T-helper 1 cell (primary cell): ENCODE measurements at places on chromosomes 2 and 18.

- DNase-seq = no peak
These were observed 1038.0 kb upstream of the PIK3C3 start for GRCh38 chr18:40917056-40917455.

DNA sequence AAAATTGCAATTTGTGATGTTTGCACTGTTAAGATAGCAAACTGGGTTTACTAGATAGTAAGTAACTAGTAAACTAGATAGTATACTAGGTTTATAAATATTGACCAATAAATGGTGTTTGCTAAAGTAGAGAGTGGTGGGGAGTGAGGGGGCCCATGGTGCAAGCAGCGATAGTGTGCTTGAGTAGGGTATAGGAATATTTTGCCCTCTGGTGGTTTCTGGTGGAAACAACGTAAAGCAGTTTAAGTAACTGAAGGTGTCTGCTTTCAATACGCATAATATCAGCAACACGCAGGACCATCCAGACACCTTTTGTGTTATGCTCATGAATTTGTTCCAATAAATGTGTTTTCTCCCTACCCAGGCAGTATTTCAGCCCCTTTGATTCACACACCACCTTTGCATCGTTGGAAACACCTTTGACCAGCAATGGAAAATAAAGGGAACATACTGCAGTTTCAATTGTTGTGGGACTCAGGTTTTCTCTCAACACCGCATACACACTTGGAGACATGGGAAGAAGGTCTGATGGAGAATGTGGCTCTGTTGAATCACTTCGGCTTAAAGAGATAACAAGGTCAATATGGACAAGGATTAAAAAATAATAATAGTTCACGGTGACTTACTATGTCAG, 16.7 kb upstream of the STAT1 start:
- DNase-seq = peak; percentile 22

GRCh38 chr2:41926614-41927580, 120.9 kb upstream of the PKDCC start:
- no peak for DNase-seq

GRCh38 chr18:8910843-8911242, 191.7 kb upstream of the NDUFV2 start:
- DNase-seq = no peak

DNA sequence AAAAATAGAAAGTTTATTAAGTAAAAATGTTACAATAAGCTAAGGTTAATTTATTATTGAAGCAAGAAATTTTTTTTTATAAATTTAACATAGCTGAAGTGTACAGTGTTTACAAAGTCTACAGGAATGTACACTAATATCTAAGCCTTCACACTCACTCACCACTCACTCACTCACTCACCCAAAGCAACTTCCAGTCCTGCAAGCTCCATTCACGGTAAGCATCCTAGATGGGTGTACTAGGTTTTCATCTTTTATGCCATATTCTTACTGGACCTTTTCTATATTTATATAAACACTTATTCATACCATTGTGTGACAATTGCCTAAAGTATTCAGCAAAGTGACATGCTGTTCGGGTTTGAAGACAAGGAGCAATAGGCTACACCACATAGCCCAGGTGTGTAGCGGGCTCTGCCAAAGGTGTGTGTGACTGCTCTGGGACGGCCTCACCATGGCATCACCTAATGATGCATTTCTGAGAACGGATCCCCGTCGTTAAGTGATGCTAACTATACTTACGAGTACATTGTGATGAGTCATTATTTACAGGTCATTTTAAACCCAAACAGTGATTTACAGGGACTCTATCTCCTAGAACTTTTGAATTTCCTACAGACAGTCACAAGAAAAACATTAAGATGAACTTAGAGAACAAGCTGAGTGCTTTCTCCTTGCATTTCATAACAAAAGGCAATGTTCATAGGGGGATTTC, 76.3 kb upstream of the ID2 start:
- no peak for DNase-seq

DNA sequence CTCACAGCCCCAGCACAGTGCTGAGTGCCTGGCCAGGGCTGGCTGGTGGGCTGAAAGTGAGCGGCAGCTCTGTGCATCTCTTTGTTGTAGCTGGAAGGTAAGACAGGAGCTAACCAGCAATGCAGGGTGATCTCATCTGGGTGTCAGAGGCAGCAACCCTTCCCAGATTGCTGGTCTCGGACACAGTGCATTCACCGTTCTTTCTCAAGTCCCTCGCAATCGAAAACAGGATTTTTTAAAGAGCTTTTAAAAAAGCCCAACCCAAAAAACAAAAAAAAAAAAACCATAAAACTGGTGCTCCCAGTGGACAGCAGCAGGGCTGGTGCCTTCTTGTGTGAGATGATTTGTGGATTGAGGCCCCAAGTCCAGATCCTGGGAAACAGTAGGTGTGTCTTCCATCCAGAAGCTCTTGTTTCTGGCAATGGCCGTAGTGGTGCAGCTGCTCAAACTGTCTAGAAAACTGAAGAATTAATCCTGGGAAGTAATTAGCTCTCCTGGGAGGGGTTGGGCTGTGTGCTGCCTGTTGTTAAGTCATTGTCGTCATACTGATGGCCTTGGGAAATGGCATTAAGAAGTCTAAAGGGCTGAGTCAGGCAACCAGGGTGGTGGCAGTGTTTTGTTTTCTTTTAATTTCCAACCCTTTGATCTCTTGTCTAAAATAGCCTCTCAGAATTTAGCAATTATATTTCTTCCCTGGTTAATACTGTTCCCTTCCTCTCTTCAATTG, 156.7 kb downstream of the KLHL29 start:
- no peak for DNase-seq

- no peak for DNase-seq
These were observed 250.9 kb downstream of the OTX1 start for GRCh38 chr2:63301481-63301880.

- no peak for DNase-seq
These were observed 344.5 kb upstream of the ATP5MC3 start for GRCh38 chr2:175525975-175526374.

- DNase-seq = peak; percentile 37
These were observed 90.6 kb upstream of the TAF1B start for GRCh38 chr2:9752441-9753275.

DNA sequence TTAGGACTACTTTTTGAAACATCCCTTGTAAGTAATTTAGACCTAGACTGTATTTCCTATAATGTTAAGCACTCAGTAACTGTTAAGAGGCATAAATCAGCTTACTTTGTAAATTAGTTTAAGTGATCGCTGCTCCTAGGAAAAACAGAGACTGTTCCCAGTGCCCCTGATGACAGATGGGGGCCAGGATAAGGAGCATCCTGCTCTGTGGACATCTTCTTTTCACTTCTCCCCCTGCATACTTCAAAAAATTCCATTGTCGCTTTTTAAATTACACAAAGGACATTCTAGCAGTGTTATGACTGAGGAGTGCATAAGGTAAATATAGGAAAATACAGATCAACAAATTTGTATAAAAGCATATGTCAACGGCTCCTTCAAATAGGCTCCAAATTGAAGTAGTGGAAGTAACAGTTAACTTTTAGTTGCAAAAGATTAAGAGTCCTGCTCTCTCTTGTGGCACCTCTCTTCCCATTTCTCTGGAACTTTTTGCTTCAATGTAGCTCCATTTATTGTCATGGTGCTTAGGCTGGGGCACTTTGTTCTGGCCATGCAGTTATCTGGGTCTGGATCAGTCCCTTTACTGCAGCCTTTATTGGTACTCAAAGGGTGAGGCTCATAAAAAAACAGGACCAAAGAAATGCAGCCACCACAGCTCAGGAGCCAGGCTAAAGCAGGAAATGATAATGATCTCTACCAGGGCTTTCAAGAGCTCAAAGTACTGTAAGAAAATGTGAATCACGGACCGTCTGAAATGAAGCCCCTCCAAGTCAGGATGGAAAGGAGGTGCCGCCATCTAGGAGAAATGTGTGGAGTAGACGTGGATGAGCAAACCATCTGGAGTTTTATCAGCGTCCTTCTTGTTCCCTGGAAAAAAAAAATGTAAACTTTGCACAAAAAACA, 162.1 kb upstream of the ZNF516 start:
- no peak for DNase-seq

DNA sequence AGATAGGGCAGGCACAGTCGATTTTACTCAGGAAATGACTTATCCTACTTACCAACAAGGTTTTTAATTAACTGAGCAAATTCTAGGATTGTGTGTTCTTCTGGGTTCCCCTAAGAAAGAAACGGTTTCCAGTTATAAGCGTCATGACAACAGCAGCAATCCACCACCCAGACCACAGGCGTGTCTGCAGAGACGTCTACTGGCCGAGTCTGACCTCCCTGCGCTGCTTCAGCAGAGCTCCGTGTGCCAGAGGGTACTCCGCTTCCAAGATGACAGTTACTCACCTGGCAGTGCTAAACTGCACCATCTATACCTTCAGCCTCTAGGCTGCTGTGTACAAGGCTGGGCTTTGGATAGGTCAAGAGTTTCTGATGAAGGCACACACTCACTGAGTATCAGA, 95.4 kb downstream of the UXS1 start:
- no peak for DNase-seq

DNA sequence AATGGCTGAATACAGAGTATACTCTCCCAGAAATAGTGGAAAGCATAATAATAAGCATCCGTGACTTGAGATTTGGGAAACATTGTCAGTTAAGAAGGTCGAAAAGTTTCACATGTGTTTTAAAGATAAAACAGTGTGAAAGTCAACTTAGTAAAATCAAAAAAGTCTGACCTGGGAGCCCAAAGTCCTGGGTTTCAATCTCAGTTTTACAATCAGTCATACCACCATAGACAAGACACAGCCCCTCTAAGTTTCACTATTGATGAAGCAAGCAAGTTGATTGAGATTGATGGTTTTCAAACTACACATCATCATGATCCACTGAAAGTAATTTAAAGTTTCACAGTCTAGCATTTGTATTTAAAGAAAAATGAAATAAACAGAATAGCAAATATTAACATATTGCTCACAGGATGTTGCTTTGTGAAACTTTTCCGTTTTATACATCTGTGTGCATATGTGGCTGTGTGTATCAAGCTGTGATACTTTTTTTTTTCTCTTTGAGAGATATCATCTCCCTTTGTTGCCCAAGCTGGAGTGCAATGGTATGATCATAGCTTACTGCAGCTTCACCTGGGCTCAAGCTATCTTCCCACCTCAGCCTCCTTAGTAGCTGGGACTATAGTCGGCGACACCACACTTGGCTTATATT, 71.1 kb downstream of the PIK3C3 start:
- no peak for DNase-seq

DNA sequence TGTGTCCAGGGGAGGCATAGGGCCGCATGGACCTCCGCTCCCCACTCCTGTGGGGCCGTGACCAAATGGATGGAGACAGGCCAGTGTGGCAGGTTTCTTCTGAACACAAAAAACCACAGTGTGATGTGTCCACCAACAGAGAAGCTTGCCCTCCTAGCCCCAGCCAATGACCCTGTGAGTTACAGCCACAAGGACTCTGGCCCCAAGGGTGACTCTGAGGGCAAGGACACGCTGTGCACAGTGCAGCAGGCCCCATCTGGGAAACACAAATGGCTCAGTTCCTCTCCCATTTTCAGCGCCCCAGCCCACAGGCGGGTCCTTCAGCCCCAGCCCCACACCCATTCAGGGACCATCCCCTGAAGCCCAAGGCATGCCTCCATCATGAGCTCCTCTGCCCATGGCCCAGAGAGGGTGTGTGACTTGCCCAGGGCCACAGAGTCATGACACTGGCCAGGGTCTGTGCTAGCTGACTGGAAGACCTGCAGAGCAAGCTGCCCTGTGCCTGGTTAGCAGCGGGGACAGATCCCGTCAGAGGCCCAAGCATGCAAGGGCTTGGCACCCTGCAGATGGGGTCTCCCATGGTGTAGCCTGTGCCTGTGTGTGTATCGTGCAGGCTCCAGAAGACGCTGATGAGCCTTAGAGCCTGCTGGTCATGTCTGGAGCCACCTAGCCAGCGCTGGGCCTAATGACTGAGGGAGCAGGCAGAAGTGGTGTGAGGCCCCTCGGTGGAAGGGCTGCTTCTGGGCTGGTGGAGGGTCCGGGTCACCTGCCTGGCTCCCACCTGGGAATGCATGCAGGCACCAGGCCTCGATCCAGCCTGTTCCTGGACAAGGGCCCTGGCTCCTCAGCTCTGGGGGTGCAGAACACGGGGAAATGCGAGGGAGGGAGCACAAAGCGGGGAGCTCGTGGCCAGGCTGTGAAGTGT, 47.7 kb downstream of the HS6ST1 start:
- DNase-seq = no peak

- no peak for DNase-seq
These were observed 652 bp downstream of the NEU4 start for GRCh38 chr2:241809383-241810306.

GRCh38 chr2:121356058-121356640, 71.1 kb upstream of the TFCP2L1 start:
- no peak for DNase-seq

DNA sequence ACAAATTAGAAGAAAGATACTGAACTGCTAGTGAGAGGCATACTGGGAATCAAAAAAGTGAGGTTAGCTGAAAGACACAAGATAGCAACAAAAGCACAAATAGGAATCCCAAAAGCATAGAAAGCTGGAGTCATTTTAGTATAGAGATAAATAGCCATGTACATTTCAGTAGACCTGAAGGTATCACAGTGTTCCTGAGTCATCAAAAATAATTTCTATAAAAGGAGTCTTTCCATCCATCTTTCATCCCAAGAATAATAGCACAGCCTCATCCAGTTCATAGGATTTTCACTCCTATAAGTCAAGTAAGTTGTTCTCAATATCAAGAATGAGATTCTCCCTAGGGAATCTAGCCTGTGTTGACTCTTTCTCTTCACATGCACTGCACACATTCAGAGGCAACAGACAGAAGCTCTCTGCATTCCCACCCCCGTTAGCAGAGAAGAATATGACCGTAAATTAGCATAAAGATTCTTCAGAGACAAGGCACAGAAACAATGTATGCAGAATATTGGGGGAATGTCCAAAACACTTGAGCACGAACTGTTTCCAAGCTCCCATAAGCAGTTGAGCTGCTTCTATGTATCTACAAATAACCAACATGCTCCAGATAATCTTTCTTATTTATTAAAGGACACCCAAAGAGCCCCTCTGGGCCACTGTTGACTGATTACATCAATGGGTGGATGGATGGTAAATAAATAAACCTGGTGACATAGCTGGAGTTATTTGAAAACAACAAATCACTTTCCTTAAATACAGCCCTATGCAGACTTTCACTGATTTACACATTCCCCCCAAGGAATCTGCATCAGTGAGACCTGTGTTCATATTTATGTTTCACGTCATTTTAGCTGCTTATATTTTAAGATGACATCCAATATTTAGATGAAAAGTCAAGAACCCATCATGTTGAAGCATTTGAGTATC, 174.5 kb upstream of the PKDCC start:
- DNase-seq = no peak

DNA sequence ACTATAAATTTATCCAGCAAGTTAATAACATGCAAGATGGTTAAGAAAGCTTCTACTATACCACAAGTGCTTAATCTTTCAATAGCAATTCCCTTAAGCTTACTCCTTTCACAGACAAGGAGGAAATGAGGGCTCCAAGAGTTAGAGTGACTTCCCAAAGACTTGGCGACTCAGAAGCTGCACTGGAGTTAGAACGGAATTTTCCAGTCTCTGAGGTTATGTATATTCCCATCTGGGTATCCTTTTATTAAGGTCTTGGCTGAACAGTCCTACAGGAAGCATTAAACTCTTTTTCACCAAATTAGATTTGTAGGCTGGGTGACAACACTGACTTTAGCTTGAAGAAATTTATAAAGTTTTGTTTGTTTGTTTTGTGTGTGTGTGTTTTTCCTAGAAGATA, 256.9 kb upstream of the DPP10 start:
- DNase-seq = no peak

GRCh38 chr2:192555740-192556139, 361.0 kb upstream of the TMEFF2 start:
- no peak for DNase-seq

GRCh38 chr2:3094999-3095958, 282.3 kb downstream of the EIPR1 start:
- DNase-seq = no peak
